Vein endothelial cell (primary cell): ENCODE measurements at places on chromosomes 13 and 19. TPM values are rescaled to one million over a fixed set of nuclear protein-coding genes. Genes with fewer than 3 reads are reported as not detected.

Gene PTOV1
- total RNA-seq: 43.8 and 78.1 TPM in 2 replicates

Gene TTC9B
- total RNA-seq: not detected in 2 replicates

Gene YJEFN3
- total RNA-seq: 0.33 and 0.48 TPM in 2 replicates

Gene ERICH6B
- not detected in 2 replicates for total RNA-seq

Gene FIZ1
- 3.9 and 4.9 TPM in 2 replicates for total RNA-seq

Gene HIPK4
- under 0.01 and 0.10 TPM in 2 replicates for total RNA-seq

Gene ZNF99
- total RNA-seq: not detected in 2 replicates

Gene MAP4K1
- total RNA-seq: 0.19 and 0.33 TPM in 2 replicates

Gene KIR2DL3
- total RNA-seq: not detected in 2 replicates

Gene ZNF613
- total RNA-seq: 8.5 and 9.1 TPM in 2 replicates

Gene RASGRP4
- total RNA-seq: not detected in 2 replicates

Gene KLK10
- total RNA-seq: not detected in 2 replicates

Gene FGF22
- total RNA-seq: not detected in 2 replicates

Gene KLF1
- not detected in 2 replicates for total RNA-seq

Gene ATXN8OS
- not detected in 2 replicates for total RNA-seq

Gene ZSWIM4
- total RNA-seq: 16.8 and 21.6 TPM in 2 replicates

Gene GPC6
- total RNA-seq: under 0.01 TPM in 1 of 2 replicates, not detected in the other

Gene TEX101
- total RNA-seq: not detected in 2 replicates

Gene ZFR2
- total RNA-seq: not detected in 2 replicates

Gene F2RL3
- total RNA-seq: 4.6 and 4.9 TPM in 2 replicates

Gene JSRP1
- total RNA-seq: not detected in 2 replicates

Gene NOVA2
- total RNA-seq: 10.0 and 11.1 TPM in 2 replicates

Gene FAM124A
- total RNA-seq: 7.2 and 16.5 TPM in 2 replicates

Gene NKPD1
- total RNA-seq: 0.65 TPM in 1 of 2 replicates, not detected in the other

Gene CYP4F22
- total RNA-seq: not detected in 2 replicates
